Stimulated activated naive CD8-positive, alpha-beta T cell treated with anti-CD3 and anti-CD28 coated beads, Interleukin-15, Interleukin-2, amounts not matched to agents 100 U/mL and 50 U/mL, for 24 hours (primary cell): ENCODE measurements at places on chromosomes 5 and 9.

- DNase-seq: no peak
Observed at GRCh38 chr5:136613230-136613629, 247.9 kb upstream of the TRPC7 start.

DNA sequence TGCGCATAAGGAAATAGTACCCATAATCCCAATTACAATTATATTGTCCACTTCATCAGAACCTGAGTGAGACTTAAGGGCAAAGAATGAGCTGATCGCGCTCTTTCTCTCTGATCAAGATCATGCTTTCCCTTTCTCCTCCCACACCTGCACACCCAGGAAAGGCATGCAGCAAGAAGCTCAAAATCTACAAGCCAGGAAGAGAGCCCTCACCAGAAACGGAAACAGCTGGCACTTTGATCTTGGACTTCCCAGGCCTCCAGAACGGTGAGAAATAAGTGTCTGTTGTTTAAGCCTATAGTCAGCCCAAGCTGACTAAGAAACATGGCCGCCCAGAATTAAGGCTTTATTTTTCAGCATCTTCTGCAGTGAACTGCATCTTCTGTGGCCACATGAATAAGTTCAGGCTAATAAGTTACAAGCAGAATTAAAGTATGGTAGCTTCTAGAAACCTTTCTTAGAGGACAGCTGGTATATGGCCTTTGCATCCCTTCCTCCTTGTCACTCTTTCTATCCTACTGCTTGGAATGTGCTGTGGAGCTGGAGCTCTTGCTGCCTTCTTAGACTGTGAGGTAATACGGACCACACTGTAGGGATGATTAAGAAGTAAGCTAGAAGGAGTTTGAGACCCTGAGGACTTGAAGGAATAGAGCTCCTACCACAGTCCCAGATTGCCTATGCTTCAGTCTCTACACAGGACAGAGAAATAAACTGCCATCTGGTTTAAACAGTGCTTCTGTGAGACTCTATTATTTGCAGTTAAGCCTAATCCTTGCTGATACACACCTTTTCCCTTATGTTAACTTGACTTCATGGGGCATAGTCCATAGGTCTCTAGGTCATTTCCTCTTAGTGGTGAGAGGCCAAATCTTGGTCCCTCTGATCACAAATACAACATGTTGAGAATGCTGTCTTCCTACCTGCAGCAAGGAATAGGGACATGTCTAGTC is 17.2 kb downstream of the OR2S2 start:
- no peak for DNase-seq

DNA sequence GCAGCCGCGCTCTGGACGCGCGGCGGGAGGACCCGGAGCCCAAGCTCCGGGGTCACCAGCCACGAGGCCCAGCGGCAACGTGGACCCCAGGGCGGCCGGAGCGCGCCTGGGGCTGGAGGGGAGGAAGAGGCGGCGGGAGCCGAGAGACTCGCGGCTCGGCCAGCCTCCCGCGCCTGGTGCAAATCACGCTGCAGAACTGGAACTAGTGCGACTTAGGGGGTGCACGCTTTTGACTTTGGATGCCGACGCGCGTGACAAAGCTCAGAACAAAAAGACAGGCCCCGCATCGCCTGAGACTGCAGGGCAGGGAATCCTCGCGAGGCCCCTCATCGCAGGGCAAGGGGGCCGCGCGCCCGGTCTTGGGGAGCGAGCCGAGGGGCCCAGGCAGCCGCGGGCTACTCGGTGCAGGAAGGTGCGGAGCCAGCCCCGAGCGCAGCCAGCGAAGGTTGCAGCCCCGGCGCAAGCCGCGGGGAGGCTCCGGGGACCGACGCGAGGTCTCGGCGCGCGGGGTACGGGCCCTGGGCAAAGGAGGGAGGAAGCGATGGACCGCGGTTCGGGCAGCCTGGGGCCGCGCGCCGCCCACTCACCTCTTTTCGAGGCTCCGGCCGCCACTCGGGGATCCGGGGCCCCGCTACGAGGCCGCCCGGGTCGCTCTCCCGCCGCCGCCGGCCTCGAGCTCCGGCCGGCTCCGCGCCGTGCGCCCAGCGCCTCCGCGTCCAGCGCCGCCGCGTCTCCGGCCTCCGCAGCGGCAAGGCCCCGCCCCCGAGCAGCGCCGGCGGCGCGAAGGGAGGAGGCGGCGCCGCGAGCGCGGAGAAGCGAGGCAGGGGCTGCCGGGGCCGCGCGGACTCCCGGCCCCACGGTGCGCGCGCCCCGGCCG is at the start of gene GOLM1:
TSS of gene GOLM1 (minus strand) at position 735 of the 877 bp plus-strand sequence. CDS start 20,238 bp downstream, outside the sequence.
- peak; percentile 48 for DNase-seq

DNA sequence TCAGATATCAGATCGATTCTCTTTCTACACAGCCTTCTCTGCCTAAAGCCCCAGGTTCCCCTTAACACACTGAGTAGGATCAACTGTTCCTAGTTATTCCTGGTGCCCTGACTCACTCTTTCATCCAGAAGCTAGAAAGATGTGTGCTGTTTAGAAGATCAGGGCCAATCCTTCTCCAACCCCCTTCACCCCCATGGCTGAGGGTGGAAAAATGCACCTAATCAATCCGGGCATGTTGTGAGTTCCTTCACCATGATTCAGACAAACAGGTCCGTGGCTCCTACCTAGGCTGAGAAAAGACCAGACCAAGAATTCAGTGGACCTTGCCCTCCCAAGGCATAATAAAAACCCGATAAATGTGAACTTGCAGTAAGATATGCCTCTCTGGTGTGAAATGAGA is 85.4 kb upstream of the EQTN start:
- DNase-seq: no peak

DNA sequence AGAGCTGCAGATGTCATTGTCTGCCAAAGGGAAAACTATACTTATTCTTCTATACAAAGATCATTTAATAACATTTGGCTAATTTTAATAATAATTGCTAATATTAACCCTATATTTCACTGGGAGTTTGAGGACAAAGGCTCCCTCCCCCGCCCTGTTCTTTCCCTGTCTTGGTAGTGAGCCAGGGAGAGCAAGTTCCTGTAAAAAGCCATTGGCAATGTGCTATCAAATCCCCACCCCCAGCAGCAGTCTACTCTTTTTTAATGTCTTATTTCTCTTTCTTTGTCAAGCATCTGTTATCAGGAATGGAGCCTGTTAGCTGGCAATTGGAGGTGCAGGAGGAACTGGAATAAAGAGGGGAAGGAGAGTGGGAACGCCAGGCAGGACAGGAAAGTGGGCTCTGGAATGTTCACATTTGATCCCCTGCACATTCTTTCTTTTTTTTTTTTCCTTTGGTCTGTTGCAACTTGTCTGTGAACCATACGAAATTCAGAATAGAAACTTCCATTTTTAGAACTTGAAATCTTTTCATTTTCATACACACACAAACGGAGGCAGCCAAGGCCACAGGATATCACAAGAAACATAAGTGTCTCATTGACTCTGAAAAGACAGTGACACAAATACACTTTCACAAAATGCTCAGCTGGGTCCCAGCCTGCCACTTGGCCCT is 664.8 kb upstream of the ZNF608 start:
- no peak for DNase-seq

GRCh38 chr5:94353605-94354004 is 264.8 kb downstream of the KIAA0825 start:
- DNase-seq: no peak

GRCh38 chr9:3534614-3535404 is 9.0 kb upstream of the RFX3 start:
- no peak for DNase-seq

DNA sequence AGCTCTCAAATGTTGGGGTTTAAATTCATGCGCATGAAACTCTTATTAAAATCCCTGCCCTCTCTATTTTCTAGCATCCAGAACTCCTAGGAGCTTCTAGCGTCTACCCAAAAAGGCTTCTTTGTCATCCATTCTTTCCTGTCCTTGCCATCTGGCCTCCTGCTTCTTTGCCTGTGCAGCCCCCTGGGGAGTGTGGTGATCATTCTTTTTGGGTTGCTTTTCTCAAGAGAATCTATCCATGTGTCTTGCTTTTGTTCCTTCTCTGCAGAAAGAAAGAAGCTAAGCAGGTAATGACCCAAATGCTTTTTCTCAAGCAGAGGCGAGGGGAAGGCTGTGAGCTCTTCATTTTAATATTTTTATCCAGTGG is 26.6 kb downstream of the SKP2 start:
- DNase-seq: no peak

DNA sequence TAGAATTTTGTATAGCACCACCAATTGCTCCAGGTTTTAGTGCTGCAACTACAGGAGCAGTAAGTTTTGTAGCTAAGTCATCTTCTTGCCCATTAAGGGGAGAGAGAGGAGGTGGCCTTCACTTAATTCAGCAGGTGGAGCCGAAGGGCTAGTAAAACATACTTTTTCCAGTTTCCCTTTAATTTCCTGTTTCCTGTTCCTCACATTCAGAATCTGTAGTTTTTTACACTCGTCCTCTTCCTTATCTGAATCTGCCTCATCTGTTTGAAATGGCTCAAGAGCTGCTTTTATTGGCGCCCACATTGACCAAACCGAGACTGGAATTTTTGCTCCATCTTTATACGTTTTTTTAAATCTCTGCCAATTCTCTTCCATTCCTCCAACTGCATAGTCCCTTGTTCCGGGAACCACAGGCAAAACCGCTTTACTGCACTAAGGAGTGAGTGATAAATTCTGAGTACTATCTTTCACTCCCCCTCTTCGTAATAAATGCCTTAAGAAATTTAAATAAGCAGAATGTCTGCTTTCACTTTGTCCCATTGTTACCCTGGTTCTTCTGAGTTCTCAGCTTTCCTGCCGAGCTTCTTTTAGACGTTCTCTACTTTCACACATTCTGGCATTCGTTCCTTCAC is 133.9 kb downstream of the DROSHA start:
- DNase-seq: no peak

DNA sequence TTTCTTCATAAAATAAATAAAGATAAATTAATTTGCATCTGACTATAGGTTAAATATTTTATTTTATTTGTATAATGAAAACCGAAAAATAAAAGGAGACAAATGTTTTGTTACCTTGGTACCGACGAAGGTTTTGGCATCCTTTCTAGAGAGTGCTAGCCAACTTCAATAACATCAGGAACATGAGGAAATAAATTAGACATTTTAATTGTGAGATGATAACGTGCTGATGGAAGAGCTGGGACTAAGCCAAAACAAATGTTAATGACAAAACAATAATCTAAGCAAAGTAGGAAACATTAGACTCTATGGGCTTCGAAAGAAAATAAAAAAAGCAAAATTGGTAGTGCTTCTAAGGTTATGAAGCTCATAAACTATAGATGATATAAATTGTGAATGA is 201.0 kb downstream of the IRX2 start:
- no peak for DNase-seq

DNA sequence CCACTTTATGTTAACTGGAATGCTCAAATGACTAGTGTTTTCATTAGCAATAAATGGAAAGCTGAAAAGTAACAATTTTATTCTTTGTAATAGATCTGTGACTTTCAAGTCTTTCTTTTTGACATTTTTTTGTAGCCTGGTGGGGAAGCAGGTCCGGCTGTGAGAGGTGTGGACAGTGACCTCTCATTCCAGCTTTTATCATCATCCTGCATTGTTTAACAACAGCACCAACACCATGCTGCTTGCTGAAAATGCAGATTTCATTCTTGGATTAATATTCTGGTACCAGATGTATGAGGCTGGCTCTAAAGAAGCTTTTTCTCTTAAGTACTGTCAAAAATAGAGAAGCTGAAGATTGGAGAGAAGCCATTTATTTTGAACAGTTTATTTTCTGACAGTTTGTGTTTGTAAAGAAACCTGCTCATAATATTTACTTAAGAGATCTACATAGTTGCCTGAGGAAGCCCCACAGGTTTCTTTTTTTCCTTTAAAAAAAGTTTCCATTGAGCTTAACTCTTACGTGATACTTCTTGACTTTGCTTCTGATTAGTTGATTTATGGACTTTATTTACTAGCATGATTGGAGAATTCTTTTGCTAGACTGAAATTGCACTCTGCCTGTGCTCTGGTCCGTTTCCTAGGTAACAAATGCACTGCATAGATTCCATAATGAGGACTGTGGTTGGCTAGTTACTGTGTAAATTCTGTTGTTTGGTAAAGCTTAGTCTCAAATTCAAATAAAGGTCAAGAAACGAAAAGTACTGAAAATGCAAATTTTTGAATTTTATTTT is 3.4 kb downstream of the KIAA1958 start:
- DNase-seq: no peak

GRCh38 chr9:94663140-94663539 is 23.8 kb upstream of the FBP1 start:
- DNase-seq: no peak

- DNase-seq: no peak
Observed at GRCh38 chr5:23448627-23449026, 58.8 kb upstream of the PRDM9 start.

- DNase-seq: no peak
Observed at GRCh38 chr5:134539732-134540131, 14.3 kb downstream of the JADE2 start.

- DNase-seq: peak; percentile 19
Observed at GRCh38 chr5:160312134-160312959, at the start of gene CCNJL. CCNJL (minus strand) TSS chr5:160312564; CDS start chr5:160311923, 641 bp downstream.

GRCh38 chr5:93206203-93206602 is 374.8 kb downstream of the NR2F1-AS1 start:
- no peak for DNase-seq

- no peak for DNase-seq
Observed at GRCh38 chr5:45779874-45780671, 83.9 kb upstream of the HCN1 start.

DNA sequence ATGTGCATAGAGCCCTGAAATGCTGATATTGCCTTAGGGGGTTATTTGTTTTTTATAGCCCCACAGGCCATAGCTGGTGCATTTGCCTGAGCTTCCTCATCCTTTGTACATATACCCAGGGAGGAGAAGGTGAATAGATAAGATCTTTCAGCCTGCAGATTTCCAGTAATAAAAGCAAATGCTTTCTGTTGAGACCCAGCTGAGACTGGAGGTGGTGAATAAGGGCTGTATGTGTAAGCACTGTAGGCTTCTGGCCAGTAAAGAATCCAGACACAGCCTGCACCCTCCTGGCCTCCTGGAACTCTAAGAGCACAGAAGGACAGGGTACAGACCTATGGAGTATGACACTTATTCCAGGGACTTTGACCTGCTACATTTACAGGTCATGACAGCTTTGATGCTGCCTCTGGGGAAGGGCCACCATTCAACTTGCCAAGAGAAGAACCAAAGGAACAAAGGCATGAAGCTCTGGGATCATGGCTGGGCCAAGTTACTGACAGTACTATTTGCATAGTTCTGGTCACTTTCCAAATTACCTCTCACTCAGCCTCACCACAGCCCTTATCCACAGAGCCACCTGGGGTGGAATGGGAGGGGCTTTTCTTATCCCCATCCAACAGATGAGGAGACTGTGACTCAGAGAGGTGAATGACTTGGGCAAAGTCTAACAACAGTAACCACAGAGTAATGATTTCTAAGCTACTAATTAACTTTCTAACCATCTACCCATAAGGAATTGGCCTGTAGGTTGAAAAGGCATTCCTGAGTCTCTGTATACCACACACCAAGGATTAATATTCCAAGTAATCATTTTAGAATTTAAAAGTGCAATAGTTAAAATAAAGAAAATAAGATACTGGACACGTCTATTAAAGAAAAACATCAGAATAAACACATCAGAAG is 604.5 kb upstream of the KLF4 start:
- DNase-seq: no peak
